Activated CD4-positive, alpha-beta T cell treated with anti-CD3 and anti-CD28 coated beads, Interleukin-2, amount 10 ng/mL, durations not matched to agents 7 days and 5 days (primary cell): ENCODE measurements at places on chromosomes 7 and 10.

DNA sequence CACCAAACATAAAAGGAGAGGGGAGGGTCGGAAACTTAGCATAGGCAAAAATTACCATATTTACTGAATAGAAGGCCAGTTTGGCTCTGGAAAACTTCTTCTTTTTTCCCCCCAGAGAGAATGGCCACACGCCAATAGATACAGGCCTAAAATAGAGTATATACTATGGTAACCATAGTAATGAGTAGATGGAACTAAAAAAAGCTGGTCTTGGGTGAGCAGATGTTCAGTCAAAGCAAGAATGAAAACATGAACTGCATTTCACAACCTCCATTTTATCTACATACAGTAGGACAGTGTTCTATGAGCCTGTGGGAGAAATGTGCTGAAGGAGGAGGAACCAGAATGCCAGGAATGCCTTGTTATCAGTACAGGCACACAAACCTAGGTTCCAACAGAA is 141.7 kb upstream of the SEMA3A start:
- no peak for DNase-seq

GRCh38 chr10:71178880-71179279 is 33.5 kb upstream of the UNC5B start:
- no peak for DNase-seq

DNA sequence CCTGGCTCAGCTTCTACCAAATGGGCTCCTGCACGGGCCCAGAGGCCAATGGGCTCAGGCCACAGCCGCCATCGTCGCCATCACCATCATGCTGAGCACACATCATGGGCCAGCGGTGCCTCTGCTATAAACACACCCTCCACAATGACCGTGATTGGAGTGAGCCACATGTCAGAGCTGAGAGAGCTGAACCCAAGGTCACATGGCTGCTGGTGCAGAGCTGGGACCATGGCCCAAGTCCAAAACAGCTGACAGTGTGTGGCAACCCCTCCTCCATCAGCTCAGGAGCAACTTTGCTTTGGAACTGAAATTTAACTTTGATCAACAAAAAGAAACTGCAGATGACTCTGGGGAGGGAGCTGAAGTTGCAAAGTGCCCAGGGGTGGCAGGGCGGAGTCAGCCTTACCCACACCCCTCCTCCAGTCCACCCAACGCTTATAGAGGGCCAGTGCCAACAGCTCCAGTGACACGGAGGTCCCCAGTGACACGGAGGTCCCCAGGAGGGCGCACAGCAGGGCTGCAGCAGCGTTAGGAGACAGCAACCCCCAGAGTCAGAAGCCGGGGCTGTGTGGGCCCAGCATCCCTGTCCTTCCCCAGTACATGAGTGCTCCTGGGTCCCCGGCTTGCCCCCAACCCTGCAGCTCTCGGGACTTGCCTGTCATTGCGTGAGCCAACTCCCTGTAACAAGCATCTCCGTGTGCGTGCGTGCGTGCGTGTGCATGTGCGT is 249.6 kb downstream of the ELFN1 start:
- DNase-seq: no peak

DNA sequence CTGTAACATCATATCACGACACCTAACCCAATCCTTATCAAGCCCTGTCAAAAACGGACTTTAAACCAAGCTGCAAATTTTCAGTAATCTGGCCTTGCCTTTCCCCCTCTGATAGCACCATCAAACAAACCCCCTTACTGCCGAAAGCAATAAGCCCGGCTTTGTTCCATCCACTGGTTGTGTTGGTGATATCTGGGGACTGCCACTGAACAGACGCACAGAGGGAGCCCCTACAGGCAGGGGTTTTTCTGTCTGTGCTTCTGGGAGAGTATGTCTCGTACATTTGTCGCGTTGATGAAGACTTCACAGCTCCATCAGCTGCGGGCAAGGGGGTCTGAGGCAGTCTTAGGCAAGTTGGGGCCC is 550 bp upstream of the PLAU start:
- DNase-seq: no peak

- no peak for DNase-seq
These were observed 418.9 kb downstream of the XPNPEP1 start for GRCh38 chr10:109504401-109504800.

DNA sequence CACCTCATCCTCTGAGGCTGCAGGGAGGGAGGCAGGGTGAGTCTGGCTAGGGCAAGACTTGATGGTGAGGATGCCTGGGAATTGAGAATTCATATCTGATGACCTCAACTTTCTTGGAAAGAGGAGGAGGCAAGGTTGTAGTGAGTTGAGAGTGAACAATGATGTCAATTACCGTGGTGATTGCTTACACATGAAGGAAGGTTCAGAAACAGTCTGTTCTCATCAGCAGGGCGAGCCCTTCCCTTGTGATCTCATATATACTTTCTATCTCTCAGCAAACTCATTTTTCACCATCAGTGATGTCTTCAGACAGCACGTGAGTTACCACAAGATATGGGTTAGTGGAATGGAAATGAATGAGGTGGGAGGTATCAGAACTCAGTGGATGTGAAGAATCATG is 20.1 kb upstream of the COL13A1 start:
- no peak for DNase-seq

GRCh38 chr10:15695852-15696251 is 23.9 kb downstream of the ITGA8 start:
- DNase-seq: no peak

DNA sequence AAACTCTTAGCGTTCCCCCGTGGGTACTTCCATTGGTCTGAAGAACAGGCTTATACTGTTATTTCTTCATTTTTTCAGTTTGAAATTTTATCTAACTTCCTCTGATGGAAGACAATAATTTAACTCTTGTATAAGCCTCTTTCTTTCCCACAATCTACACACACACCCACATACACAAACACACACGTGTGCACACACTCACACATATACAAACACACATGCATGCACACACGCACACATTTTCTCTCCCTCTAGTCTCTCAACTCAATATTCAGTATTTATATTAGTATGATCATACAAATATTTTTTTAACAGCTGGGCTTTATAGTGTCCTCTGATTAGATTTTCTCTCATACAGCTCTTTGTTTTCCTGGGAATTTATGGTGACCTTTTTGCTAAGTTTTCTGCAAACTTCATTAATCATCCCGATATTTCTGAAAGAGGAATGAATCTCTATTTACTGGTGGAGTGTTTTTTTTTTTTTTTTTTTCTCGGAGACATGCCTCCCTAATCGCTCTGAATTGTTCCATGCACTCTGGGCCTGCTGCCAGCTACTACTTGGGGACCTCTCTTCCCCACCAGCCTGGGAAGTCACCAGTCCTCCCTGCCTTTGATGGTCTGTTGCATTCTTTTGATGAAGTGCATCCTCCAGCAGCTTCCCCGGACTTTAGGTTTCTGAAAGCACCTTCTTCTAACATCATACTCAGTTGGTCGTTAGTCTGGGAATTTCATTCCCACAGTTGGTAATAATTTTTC is 75.5 kb downstream of the ZNF777 start:
- DNase-seq: no peak

- no peak for DNase-seq
These were observed 244.0 kb upstream of the CXCL12 start for GRCh38 chr10:44628921-44629320.

GRCh38 chr10:43667761-43668386 is 19.2 kb upstream of the ZNF32 start:
- DNase-seq: no peak

- peak; percentile 18 for DNase-seq
These were observed 97.8 kb downstream of the CHST15 start for GRCh38 chr10:123995461-123996131.

DNA sequence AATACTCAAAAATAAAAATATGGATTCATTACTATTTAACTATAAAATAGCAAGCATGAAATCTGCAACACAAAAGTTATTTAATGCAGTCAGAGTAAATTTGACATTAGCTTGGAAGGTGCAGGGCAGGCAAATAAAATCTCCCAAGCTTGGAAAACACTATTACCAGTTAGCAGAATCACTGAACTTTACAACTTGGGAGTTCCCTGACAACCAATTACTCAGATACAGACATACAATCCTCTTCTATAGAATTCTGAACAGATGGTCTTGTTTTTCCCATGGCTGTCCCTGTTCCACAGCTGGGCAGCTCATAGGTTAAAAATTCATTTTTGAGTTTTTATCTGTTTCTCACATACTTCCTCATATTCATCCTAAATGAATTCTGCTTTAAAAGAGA is 1002.6 kb downstream of the SORCS3 start:
- DNase-seq: no peak

GRCh38 chr10:29130190-29130673 is 158.6 kb upstream of the LYZL1 start:
- no peak for DNase-seq

DNA sequence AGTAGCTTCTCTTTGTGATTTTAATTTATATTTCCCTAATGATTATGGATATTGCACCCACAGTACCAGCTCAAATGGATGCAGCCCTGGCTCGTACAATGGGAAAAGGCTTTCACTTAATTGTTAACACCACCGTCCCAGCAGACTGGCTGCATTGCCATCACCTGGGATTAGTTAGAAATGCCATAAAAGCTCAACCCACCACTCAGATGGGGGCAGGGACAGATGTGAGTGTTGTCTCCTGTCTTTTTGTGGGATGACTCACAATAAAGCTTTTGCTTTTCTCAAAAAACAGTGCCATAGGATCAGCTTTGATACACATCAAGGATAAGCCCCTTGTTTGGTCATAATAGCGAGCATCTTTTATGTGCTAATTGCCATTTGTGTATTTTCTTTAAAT is 729.1 kb downstream of the TNS3 start:
- no peak for DNase-seq

- peak; percentile 27 for DNase-seq
These were observed 61.0 kb upstream of the TMEM248 start for GRCh38 chr7:66859794-66860645.

GRCh38 chr7:17829001-17829400 is 111.3 kb downstream of the SNX13 start:
- DNase-seq: no peak

GRCh38 chr10:60962946-60963345 is 19.0 kb upstream of the RHOBTB1 start:
- no peak for DNase-seq

- no peak for DNase-seq
These were observed 36.4 kb downstream of the CREB5 start for GRCh38 chr7:28448708-28449107.

- no peak for DNase-seq
These were observed 153.1 kb upstream of the MEOX2 start for GRCh38 chr7:15839416-15840100.

DNA sequence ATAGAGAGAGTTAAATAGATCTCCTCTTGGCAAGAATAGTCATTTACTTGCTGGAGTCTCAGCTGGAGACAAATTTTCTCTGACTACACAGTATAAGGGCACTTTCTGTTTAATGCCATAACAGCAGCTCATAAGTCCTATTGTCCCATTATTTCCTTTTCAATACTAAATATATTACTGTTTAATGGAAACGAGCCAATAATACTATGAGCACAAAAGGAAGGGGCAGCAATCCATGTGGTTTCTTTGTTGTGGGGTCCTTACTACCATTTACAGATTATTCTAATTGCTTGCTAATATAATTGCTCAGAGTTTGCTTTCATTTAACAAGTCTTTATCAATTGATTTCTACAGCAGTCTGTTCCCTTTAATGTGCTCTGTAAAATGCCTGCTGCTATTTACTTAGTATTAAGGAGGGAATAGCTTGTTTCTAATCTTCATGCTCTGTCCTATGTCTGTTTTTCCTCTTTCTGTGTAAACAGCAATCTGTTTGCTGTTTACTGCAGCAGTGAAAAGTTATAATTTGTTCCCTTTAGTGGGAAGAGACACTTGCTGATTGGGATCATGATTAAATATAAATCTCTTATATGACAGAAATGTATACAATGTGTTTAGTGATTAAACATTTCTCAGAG is 296.2 kb upstream of the SMIM30 start:
- no peak for DNase-seq

GRCh38 chr7:20722941-20723340 is 63.7 kb downstream of the SP8 start:
- DNase-seq: no peak

GRCh38 chr7:42928754-42929153 is 3.2 kb downstream of the PSMA2 start:
- no peak for DNase-seq

- DNase-seq: peak; percentile 12
These were observed 159.4 kb downstream of the OAT start for GRCh38 chr10:124259139-124259825.

- no peak for DNase-seq
These were observed 86.0 kb downstream of the ICA1 start for GRCh38 chr7:8175929-8176369.

GRCh38 chr10:24951201-24952142 is 934 bp downstream of the PRTFDC1 start:
- DNase-seq: no peak

DNA sequence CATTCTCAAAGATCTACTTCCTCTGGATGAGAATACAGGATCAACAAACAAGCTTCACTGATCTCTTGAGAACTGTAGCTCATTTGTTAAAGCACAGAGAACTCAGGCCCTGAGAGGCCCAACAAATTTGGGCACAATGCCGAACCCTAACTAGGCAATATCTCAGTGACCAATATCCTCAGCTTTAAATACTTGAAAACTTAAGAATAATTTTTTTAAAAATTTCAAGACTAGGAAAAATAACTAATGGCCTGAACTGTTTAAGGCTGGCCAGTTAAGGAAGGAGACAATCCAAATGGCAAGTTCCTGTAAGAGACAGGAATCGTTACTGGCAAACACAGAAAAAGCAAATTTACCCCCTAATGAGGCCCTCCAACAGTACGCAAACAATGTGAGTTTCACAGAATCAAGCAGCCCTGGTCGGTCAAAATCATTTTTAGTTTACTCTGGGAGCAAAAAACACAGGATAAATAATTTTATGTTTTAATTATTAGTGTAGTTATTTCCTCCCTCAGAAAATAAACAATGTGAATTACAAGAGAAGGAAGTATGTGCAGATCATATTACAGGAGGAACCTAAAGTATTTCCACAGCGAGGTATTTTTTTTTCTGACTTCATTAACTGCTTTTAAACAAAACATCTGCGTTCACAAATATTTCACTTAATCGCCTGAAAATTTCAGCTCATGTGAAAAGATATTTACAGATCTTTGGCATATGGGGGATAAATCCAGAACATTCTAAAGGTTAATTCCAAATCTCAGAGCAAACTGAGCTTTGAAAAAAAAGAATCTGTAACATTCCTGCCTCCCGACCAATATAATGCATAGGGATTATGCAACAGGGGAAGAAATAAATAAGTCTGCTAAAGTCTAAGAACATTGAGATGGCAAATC is 39.5 kb downstream of the NT5C2 start:
- no peak for DNase-seq

DNA sequence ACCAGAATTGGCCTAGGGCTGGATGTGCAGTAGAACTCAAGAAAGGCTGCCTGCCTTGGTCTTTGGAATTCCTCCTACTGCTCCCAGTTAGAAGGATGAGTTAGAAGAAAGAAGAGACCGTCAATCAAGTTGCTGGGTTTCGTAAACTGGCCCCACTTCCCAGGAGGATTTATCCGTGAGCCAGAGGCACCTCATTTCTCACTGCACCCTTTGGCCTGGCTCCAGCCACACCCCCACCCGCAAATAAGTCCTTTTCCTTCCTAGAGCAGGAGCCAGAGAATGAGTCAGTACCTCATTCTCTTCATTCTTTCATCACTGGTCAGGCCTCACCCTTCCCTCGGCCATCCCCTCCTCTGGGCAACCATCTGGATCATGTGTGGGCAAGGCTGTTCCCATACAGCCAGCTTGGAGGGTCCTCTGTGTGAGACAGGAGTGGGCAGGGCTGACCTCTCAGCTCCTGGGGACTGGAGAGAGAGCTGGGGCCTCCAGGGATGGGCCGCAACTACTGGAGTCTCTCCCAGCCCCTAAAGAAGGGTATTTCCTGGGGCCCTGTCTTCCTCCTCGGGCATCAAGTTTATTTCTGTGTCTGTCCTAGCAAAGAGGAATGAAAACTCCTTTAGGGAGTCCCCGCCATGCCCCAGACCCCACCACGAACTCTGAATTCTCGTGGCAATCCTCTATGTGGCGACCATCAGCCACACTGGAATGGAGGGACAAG is 87.2 kb upstream of the DUSP5 start:
- DNase-seq: no peak
